ENCODE measurements at places on chromosomes 7 and 10. TPM values are rescaled to one million over a fixed set of nuclear protein-coding genes. Genes with fewer than 3 reads are reported as not detected.

MRLN gene
- total RNA-seq = not detected

CASD1 gene
- 8.2 TPM for total RNA-seq

TFPI2 gene
- total RNA-seq = 302 TPM

CDHR1 gene
- total RNA-seq = 0.04 TPM

COMTD1 gene
- total RNA-seq = 55.6 TPM

SAP25 gene
- total RNA-seq = 0.76 TPM

STEAP2 gene
- total RNA-seq = 3.5 TPM
